NCI-H2107 (cell line): ENCODE measurements at places on chromosomes 2 and 18.
A peak's percentile ranks its signal among the peaks of the same experiment; 100 is the strongest.

GRCh38 chr2:100285691-100286090 lies 36.6 kb downstream of the LONRF2 start:
- no peak for DNase-seq

DNA sequence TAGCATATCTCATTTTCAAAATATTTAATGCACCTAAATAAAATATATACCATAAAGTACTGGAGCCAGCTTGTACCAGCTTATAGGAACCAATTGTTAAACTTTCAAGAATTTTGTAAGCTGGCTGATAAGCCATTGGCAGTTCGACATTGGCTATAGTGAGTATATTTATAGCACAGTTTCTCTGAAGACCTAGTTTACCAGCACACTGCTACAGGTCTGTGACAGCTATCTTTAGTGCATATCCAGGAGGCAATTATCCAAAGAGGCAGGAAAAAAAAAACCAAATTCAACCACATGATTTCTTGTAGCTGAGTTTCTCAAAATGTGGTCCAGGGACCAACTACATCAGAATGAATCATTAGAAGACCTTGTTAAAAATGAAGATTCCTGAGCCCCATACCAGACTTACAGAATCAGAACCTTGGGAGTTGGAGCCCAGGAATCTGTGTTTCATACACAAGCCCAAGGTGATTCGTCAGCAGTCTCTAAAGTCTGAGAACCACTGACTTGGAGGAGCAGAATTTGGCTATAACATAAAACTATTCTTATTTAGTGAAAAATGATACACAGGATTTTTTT lies 279.0 kb upstream of the NRP2 start:
- DNase-seq: no peak

- no peak for DNase-seq
Observed at GRCh38 chr2:95345081-95345562, 48.0 kb downstream of the KCNIP3 start.

DNA sequence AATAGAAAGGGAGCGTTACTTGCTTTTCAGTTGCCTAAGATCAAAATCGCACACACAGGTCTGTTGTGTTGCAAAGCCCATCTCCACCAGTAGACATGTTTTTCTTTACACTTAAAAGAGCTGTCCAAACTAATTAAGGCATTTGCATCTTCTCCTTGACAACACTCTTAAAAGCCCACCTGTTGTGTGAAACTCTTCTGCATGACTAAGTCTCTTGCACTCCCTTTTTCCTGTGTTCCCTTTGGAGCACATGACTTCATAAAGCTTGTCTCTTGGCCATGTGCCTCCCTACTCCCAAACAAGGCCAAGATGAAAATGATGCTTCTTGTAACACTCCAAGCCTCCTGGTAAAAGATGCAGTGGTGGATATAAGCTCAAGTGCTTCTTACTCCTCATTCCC lies 26.1 kb downstream of the PID1 start:
- DNase-seq: no peak

DNA sequence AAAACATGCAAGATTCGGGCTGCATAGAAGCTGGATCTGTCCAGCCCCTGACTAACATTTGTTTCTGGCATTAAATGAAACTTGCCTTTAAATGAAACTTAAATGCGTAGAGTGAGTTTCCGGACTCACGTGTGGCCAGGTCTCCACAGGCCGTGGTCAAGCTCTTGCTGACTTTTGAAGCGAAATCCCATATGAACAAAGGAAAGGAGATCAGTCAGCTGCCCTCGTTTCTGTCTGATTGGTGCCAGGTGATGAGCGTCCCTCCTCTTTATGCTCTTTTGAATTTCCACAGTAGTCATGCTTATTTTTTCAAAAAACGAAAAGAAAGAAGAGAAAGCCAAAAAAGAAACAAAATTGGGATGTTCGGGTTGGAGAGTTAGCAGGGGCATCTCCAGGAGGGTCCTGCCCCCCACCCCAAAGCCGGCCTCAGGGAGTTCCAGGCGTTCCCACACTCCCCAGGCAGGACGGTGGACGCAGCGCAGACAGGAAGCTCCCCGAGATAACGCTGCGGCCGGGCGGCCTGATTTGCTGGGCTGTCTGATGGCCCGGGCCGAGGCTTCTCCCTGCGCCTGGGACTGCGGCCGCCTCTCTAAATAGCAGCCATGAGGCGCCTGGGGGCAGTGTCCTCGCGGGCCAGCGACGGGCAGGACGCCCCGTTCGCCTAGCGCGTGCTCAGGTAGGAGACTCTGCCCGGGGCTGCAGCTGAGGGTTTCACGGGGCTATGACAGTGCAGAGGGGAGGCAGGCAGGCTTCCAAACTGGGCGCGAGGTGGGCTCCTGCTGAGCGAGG lies at the start of gene COLEC11:
Gene COLEC11, plus strand, starts transcription at position 620 of the 789 bp plus-strand sequence. CDS start 9,229 bp downstream, outside the sequence.
- no peak for DNase-seq

DNA sequence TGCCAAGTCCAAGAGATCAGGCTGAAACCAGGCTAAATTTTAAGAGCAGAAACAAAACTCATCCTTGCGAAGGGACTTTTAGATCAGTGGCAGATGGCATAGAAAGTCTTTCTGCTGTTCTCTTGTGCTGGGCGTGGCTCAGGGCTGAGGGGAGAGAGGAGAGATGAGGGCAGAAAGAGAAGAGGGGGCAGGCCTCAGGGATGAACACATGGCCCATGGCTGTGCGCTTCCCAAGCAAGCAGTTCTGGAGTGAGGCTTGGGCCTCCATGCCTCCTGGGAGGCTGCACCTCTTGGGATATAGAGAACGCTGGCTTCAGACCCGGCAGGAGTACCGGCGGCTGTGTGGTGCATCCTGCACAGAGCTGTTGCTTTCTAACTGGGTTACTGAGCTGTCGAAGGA lies 41.0 kb downstream of the HPCAL1 start:
- no peak for DNase-seq

DNA sequence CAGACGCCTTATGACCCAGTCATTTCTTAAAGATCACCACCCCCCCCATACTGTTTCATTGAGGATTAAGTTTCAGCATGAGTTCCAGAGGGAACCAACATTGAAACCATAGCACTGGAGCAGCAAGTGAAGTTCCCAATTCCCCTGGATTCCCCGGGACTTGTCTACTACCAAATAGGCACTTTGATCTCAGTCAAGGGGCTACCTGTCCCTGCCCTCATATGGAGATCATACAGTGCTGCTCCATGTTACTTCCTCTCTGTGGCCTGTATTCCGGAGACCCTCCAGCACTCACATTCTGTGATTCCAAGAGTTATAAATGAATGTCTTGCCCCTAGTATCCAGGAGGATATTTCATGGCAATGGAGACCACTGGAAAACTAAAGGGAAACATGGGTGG lies 42.5 kb downstream of the RNF144A start:
- no peak for DNase-seq

DNA sequence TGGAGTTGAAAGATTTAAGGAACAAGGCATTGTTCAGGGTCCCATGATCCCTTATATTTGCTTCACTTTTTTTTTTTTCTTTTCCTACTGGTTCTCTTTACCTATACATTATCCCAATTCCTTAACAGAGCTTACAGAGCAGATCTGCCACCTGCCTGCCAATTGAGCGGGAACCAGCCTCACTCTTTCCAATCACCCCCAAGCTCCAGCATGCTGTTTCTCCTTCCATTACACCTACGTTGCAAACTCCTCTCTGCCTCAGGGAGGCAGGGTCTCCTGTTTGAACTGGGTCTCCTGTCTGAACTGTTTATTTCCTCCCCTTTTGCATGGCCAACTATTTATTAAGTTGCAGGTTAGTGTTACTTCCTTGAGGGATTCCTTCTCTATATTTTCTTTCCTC lies 77.2 kb upstream of the SLC38A11 start:
- no peak for DNase-seq

DNA sequence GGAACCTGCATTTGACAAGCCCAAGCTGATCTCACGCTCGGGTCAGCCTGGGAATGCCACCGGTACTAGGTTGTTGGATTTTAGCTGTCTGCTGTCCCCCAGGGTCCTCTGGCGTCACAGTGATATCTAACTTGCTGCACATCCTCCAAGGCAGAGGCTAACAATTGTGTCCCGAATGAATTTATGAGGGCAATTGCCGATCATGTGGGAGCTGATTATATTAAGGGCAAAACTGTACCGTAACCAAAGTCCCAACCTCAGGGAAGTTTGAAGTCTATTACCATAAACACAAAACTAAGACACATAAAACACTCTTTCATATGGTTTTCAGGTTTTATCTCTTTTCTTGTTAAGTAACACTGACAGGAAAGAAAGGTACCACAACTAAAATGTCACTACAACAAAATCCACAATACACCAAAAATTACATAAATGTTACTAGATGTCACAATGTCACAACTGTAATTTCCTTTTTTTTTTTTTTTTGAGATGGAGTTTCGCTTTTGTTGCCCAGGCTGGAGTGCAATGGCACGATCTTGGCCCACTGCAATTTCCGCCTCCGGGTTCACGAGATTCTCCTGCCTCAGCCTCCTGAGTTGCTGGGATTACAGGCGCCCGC lies 6.7 kb downstream of the UXS1 start:
- DNase-seq: no peak

DNA sequence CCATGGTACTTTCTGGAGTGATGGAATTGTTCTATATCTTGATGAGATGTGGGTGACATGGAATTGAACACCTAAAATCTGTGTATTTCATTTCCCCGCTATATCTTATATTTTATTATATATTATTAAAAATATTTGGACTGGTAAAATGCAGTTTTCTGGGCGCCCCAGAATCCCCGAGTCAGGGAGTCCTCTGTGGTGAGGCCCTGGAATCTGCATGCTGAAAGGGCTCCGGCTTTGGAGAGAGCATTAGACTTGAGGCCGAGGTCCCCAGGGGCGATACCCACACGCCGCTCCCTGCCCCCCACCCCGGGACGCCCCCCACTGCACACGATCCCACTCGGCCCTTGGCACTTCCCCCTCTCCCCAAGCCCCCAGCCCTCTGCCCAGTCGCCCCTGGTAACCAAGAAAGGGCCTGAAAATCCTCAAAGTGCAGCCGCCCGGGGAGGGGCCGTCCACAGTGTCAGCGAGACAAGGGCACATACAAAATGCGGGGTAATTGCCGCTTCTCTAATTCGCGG lies 126.0 kb downstream of the ZFP36L2 start:
- DNase-seq: no peak

DNA sequence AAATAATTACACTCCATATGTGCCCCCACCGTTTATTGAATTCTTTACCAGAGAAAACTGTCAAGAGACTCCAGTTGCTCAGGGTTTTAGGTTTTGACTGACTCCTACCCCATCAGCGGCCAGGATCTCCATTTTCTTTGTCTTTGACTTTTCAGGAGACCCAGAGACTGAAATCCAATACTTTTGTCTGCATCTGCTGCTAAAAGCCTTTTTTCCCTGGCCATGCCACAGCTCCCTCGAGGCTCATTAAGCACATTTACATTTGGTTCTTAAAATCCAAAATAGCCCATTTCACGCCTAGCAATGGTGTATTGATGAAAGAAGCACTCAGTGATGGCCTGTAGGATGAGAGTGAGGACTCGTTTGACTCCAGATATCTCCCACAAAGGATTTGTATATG lies 332.6 kb upstream of the ACVR2A start:
- DNase-seq: peak; percentile 37
